ENCODE measurements at places on chromosomes 11 and 22.

DNA sequence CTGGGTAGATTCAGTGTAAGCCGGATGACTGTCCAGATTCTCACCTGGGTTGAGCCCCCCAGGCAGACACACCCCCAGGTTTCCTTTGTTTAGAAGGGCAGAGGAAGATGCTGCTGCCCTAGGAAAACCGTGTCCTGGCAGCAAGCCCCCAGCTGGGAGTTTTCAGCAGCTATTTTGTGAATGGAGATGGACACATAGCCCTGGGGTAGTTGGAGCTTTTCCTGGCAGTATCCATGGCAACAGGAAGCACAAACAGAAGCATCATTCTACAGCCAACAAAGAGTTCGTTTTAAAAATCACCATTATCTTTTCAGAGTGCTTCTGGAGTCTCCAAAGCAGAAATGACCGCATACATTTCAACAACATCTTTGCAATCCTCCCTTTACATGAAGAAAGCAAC is 245.5 kb downstream of the BRD1 start:
- DNase-seq: no peak

DNA sequence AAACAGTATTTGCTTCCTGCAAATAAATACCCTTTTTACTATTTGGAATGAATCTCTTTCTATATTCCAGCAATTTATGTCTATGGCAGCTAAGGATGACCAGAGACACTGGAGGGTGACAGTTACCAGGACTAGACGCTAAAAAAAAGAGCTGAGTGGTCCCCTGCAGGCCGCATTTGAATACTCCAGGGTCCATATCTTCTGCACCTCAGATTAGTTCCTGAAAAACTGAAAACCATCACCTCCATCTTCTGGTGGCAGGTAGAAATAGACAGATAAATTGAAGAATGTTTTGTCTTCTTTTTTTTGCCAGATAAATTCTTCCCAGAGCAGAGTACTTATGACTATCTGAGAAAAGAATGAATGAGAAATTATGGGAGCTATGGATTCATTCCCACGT is 145.6 kb downstream of the CSNK2A3 start:
- no peak for DNase-seq

DNA sequence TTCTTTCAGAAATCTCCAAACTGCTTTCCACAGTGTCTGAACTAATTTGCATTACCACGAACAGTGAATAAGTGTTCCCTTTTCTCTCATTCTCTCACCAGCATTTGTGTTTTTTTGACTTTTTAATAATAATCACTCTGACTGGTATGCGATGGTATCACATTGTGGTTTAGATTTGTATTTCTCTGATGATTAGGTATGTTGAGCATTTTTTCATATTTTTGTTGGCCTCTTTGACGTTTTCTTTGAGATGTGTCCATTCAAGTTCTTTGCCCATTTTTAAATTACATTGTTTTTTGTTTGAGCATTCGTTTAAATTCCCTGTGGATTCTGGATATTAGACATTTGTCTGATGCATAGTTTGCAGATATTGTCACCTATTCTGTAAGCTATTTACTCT is 1639.6 kb upstream of the TENM4 start:
- DNase-seq: no peak

DNA sequence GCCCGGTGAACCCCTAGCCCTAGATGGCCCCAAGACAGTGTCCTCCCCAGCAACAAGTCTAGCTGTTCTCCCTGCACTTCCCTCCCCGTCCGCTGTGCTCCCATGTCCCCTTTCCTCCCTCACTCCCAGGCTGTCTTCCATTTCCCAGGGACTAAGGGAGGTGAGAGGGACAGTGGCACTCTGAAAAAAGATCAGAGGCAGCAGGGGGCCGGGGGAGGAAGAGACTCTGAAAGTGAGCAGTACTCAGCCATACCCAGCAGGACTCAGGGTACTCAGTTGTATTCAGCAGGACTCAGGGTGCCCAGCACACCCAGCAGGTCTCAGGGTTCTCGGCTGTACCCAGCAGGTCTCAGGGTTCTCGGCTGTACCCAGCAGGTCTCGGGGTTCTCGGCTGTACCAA is 48.4 kb upstream of the THY1 start:
- no peak for DNase-seq

DNA sequence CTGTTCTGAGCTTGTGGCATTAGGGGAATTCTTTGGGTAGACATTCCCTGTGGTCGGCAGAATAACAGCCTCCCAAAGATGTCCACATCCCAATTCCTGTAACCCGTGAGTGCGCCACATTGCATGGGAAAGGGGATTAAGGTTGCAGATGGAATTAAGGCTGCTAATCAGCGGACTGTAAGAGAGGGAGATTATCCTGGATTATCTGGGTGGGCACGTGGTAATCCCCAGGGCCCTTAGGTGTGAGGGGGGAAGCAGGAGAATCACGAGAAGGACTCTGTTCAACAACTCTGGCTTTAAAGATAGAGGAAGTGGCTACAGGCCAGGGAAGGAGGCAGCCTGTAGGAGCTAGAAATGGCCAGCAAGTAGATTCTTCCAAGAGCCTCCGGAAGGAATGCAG is 16.0 kb downstream of the CACNG2 start:
- DNase-seq: no peak

DNA sequence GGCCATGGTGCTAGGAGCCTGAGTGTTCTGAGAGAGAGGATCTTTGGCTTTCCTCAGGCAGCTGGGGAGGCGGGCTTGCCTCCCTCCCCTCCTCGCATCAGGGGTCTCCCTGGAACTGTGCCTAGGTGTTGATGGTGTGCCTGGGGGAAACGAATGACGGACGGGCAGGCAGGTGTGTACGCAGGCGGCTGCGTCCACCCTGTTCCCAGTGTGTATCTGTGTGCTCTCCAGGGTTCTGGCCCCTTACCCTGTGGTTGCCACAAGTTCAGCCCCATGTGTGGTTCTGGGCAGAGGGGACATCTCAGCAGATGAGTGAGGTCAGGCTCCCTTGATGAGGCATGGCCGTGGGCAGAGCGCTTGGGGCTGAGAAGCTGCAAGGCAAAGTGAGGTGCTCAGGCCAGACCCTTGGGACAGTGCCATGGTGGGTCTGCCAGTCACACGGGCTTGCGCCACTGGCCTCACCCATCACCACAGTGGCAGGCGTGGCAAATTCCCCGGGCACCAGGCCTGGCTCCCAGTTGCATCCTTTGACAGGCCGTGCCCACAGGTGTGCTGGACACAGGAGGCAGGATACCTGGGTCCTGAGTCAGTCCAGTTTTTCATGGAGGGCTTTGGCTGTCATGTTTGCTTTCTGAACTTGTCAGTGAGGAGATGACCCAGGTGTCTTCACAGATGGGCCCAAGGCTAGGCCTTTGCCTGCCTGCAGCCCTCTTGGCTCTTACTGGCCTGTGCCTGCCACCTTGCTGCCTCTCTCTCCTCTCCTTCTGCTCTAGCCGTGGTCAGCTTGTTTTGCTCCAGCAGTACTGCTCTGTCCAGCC is 27.3 kb downstream of the GNAZ start:
- no peak for DNase-seq

DNA sequence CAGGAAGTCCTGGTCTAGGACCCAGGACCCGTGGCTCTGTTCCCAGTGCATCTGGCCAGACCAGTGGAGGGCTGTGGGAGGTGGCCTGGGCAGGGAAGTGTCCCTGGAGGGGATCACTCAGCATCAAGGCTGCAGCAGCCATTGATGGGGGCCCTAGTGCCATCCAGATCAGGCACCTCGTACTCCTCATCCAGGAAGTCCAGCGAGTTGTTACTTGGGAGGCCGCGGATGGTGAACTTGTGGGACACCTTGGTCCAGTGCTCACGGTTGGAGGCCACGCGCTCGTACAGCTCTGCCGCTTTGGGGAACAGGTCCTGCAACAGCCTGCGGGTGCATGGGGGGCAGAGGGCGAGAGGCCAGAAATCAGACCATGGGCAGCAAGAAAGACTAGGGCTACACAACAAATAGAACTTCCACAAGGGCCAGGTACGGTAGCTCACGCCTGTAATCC is 96.9 kb downstream of the PDE2A start:
- DNase-seq: no peak

DNA sequence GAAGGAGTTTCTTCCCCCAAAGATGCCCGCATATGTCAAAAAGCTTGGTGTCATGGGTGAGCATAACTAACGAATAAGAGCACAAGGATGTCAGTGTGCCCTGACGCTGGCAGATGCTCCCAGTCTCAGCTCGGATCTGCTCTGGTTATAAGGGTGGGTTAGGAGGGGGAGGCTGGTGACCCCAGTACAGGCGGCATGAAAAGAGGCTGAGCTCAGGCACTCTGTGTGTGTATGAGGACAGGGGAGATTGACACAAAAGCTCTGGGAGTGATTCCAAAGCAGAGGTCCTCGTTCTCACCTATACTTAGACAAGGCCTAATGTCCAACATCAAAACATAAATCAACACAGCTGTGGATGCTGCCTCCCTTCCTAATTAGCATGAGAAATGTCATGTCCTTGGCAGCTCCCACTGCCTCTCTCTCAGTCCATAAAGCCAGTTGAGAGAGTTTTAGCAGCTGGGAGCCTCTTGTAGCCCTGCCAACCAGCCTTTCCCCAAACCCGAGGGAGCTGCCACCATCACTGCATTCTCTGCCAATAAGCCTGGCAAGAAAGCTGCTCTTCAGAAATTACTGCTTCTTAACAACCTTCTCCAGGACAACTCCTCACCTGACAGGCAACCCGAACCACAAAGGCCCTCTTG is 59.8 kb downstream of the SC5D start:
- DNase-seq: no peak

- DNase-seq: no peak
These were observed 521.0 kb downstream of the ETS1 start for GRCh38 chr11:128066399-128066798.

- no peak for DNase-seq
These were observed 273.0 kb downstream of the TBC1D22A start for GRCh38 chr22:47035425-47035881.

DNA sequence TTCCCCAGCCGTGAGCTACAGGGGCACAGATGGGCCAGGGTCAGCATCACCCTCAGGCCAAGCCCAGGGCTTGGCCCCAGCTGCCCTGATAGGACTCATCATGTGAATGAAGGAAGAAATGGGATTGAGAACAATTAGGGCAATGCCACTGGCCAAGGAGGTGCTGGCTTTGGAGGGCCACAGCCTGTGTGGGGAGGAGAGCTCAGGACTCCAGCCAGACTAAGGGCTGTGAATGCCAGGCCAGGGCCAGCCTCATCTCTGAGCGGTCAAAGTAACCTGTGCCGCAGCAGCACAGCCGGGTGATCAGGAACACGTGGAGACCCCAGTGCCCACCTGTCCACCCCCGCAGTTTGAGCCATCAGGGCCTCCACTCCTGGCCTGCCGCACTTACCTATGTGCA is 10.1 kb downstream of the CHID1 start:
- no peak for DNase-seq

GRCh38 chr11:2208691-2209369 is 37.2 kb upstream of the TH start:
- no peak for DNase-seq

- no peak for DNase-seq
These were observed 24.8 kb downstream of the ACER3 start for GRCh38 chr11:76885390-76886097.

DNA sequence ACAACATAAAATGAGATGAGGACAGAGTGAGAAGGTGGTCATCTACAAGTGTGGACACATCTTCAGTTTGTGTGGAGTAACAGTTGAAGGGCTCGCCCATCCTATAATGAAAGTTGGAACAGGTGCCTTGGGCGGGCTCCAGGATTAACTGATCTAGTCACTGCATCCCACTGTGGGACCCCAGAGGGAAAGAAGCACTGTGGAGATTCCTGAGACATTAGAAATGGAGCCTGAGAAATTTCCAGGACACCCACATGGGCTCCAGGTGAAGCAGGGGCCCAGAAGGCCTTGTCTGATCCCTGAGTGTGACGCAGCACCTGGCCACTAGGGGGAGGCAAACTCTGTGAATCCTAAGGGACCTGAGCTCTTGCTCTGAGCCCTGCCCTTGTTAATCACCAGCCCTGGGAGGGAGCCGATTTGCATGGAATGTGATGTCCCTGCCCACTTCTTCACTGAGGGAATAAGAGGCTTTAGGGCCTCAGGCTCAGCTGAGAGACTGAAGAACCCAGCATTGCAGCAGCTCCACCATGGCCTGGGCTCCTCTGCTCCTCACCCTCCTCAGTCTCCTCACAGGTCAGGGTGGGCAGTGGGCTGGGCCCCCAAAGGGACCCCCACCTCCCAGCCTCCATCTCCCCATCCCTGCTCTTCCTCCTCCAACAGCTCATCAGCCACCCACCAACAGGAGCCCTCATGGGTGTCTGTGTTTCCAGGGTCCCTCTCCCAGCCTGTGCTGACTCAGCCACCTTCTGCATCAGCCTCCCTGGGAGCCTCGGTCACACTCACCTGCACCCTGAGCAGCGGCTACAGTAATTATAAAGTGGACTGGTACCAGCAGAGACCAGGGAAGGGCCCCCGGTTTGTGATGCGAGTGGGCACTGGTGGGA is 98.4 kb downstream of the VPREB1 start:
- peak; percentile 64 for DNase-seq

DNA sequence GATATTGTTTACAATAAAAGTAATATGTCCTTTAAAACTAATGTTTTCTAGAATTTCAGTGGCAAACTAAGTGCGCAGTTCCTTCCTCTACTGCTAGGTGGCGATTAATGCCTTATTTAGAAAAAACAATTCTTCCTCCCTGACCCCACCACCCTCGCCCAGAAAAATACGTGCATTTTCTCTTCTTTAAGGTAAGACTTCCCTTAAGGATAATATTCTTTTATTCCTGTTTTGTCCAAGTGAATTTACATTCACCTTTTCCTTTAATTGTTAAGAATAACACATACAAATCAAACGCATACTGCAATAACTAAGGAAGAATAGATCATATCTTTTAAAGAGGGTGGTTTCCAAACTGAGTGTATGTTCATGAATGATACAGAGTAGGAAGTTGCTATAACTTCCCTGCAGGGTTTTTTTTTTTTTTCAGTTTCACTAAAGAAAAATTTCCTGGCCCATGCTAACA is 17.0 kb upstream of the PSMA1 start:
- no peak for DNase-seq

DNA sequence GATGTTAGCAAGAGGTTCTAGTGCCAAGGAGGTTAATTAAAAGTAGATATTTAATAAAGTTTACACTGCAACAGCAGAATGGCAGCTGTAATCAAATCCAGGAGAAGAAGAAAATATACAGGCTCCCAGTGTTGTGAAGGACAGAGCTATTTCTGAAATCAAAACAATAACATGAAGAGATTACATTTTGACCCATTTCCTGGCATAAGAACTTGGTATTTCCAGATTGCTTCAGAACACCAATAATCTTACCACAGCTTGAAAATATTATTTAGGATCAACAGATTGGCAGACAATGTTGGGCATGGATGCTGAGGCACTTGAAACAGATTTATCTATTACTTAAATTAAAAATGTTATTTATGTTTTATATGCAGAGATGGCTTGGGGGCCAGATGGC is 692.5 kb downstream of the KCNA4 start:
- no peak for DNase-seq

DNA sequence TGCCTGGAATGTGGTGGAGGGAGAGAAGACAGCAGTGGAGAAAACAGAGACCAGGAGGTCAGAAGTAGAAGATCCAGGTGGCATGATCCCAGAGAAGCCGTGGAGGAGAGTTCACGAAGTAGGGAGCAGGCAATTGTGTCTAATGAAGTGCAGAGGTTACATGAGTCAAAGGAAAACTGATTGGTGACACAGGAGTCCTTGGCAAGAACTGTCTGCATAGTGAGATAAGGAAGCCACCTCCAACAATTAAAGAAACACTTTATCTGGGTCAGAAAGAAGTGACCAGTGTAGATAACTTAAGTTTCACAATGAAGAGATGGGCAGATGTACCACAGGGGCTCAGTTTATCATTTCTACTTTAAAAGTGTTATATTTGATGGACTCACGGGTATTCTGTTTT is 57.0 kb upstream of the PTH start:
- no peak for DNase-seq

- DNase-seq: no peak
These were observed 106.9 kb downstream of the ADAMTS15 start for GRCh38 chr11:130555251-130555841.

GRCh38 chr11:34639545-34639944 is 18.7 kb downstream of the EHF start:
- no peak for DNase-seq

Measured in stimulated activated CD4-positive, alpha-beta T cell treated with anti-CD3 and anti-CD28 coated beads, Interleukin-1b, Interleukin-23, amount 100 ng/mL, for 48 hours (primary cell).